ENCODE measurements at places on chromosomes 6 and 20. TPM values are rescaled to one million over a fixed set of nuclear protein-coding genes. Genes with fewer than 3 reads are reported as not detected.

GRCh38 chr20:6473197-6473596 is 294.3 kb upstream of the BMP2 start:
- DNase-seq: no peak
- H3K36me3 ChIP-seq: no peaks in the 10 kb centered on the region
- H3K27ac ChIP-seq: no peak overlapping the region
- H3K27me3 ChIP-seq: no peaks in the 10 kb centered on the region

DNA sequence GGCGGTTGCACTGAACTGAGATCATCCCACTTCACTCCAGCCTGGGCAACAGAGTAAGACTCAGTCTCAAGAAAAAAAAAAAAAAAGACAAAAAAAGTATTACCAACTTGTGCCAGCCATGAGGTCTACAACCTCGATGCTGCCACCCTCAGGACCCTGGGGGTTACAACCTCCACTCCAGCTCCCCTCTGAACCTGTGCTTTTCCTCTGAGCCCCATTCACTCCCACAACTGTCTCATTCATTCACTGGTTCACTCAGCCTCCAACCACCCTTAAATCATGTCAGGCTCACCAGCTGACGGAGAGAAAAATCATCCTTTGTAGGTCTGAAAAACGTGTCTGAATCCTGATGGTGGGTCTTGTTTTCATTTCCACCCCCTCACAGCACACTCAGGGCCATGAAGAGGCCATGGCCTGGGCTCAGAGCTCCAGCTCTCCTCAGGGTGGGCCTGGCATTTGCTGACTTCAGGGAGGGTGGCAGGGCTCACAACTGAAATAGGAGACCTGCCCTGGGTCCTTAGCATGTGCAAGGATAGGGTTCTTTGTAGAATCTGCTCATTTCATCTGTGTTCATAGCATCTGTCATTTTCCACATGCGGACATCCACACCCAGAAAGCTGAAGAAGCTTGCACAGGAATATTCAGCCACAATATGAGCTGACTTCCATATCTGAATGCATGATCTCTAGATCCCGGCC is 1.9 kb upstream of the ULBP1 start:
- H3K36me3 ChIP-seq: no peaks in the 10 kb centered on the region
- no peak overlapping the region for H3K27ac ChIP-seq
- no peak overlapping the region for H3K4me3 ChIP-seq
- peaks cover 9% of the 10 kb centered on the region for H3K4me1 ChIP-seq
- no peaks in the 10 kb centered on the region for H3K27me3 ChIP-seq

- H3K4me1 ChIP-seq: no peaks in the 10 kb centered on the region
- H3K4me3 ChIP-seq: no peak overlapping the region
- 0 out of 2 replicates have a peak, but pooled peaks cover 5% of the 10 kb centered on the region for H3K27me3 ChIP-seq
Measured at GRCh38 chr6:52820198-52820597, 16.6 kb upstream of the GSTA1 start.

DNA sequence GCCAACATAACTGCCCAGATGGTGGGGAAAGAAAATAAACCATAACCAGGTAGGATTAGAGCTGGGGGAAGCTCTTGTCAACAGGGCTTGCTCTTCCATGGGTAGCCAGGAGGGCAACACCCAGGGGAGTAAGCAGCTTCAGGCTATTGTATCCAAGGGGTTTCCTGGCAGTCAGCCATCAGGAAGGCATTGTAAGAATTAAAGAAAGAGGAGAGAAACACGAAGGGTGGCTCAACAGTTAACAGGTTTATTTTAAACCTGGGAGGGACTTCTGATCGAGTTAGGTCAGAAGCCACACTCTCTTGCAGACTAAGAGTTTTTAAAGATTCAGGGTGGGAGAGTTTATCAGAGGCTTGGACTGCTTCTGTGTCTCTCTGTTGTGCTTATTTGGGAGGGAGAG is 114.2 kb downstream of the QRSL1 start:
- H3K4me3 ChIP-seq: no peak overlapping the region
- H3K27ac ChIP-seq: no peak overlapping the region

DNA sequence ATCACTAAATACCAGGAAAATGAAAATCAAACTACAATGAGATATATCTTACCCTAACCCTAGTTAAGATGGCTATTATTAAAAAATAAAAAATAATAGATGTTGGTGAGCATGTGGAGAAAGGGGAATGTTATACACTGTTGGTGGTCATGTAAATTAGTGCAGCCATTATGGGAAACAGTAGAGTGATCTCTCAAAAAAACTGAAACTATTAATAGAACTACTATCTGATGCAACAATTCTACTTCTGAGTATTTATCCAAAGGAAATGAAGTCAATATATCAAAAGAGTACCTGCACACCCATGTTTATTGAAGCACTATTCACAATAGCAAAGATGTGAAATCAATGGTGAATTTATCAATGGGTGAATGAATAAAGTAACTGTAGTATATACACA is 48.6 kb downstream of the HLA-A start:
- no peak overlapping the region for H3K4me3 ChIP-seq
- no peaks in the 10 kb centered on the region for H3K4me1 ChIP-seq
- H3K27me3 ChIP-seq: peaks cover 7% of the 10 kb centered on the region
- DNase-seq: no peak

DNA sequence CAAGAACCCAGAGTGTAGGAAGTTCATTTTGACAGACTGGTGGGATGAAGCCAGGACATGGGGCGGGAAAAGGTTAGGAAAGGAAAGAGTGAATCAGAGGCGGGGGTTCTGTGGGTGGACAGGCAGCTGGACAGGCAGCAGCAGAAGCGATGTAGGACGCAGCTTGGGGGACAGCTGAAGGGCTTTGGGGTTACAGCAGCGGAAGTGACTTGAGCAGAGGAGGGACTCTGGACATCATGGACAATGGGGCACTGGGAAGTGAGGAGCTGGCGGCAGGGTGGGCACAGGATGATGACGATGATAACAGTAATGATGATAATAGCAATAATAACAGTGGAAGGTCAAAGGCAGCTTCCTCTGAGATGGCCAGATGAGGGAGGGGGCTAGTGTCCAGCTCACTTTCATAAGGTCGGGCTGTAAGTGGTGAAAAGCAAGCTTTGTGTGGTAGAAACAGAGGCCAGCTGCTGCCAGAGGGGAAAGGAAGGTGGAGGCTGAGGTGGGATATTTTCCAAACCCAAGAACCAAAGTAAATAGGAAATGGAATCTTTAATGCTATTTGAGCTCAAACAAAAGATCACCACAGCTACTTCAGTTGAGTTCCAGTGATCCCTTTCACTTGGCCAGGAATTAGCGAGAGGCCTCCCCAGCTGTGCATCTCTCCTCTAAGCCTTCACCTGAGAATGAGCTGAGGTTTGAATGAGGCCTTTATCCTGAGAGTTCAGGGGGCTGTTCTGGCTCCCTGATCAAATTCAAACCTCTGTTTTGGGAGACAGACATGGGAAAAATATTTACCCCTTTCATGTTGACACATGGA is 433.5 kb downstream of the DHX35 start:
- H3K36me3 ChIP-seq: no peaks in the 10 kb centered on the region
- no peak overlapping the region for H3K27ac ChIP-seq
- H3K27me3 ChIP-seq: no peaks in the 10 kb centered on the region
- H3K4me3 ChIP-seq: no peak overlapping the region

GRCh38 chr6:122730775-122731386 is 48.6 kb upstream of the FABP7 start:
- H3K4me1 ChIP-seq: no peaks in the 10 kb centered on the region
- no peak overlapping the region for H3K27ac ChIP-seq
- H3K36me3 ChIP-seq: no peaks in the 10 kb centered on the region
- no peaks in the 10 kb centered on the region for H3K27me3 ChIP-seq

GRCh38 chr6:5007531-5007930 is 3.7 kb upstream of the RPP40 start:
- H3K27ac ChIP-seq: no peak overlapping the region
- peaks cover 15% of the 10 kb centered on the region for H3K4me1 ChIP-seq
- H3K27me3 ChIP-seq: 0 out of 2 replicates have a peak, but pooled peaks cover 5% of the 10 kb centered on the region
- H3K36me3 ChIP-seq: peaks cover 2% of the 10 kb centered on the region
- DNase-seq: no peak

CEP250 gene
- polyA plus RNA-seq: 21.2 TPM

PACRG gene
- polyA plus RNA-seq: not detected

EDN3 gene
- not detected for polyA plus RNA-seq

COL9A3 gene
- 3.0 TPM for polyA plus RNA-seq

EGFL8 gene
- 39.8 TPM for polyA plus RNA-seq

NUS1 gene
- polyA plus RNA-seq: 29.1 TPM

OLIG3 gene
- not detected for polyA plus RNA-seq

TRIM10 gene
- 0.90 TPM for polyA plus RNA-seq

LHFPL5 gene
- polyA plus RNA-seq: not detected

Data from K562 (cell line).